ENCODE measurements at places on chromosomes 6 and 20. TPM values are rescaled to one million over a fixed set of nuclear protein-coding genes. Genes with fewer than 3 reads are reported as not detected.

C6orf15 gene
- total RNA-seq, result not detected

DNA sequence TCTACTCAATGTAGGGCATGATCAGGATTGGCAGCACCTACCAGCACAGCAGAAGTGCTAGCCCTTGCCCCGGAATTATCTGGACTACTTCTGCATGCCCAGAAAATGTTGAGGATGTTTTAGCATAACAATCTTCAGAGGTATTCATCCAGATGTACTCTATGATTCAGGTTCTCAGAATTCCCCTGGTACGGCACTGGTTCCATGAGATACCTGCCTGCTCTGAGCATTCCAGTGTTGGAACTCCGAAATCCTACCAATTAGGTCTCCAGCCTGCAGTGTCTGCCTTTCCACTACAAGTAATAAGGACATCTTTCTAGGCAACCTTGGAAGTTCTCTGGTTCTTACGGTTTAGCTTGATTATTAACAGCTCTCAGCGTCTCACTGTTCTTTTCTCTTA lies 554.5 kb downstream of the HACE1 start:
- DNase-seq, result no peak

DNA sequence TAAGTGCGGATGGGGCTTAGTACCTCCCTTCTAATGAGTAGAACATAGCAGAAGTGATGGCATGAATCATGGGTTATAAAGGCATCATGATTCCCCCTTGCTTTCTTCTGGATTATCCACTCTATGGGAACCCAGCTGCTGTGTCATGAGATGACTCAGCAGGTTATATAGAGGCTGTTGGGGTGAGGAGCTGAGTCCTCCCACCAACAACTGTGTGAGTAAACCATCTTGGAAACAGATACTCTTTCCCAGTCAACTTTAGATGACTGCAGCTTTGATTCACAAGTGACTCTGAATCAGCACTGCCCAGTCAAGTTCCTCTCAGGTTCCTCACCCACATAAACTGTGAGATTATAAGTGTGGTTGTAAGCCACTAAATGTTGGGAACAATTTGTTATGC lies 46.3 kb downstream of the FAM83B start:
- no peak for DNase-seq

GRCh38 chr6:14863902-14864850 lies 381.7 kb upstream of the JARID2 start:
- DNase-seq, result no peak

CPNE1 gene
- total RNA-seq, result 55.1 TPM

FERMT1 gene
- total RNA-seq, result 1.4 TPM
